Activated T-cell treated with anti-CD3 and anti-CD28 coated beads for 48 hours (primary cell): ENCODE measurements at places on chromosomes 7 and 10.
A peak's percentile ranks its signal among the peaks of the same experiment; 100 is the strongest.

GRCh38 chr10:70622981-70623844 lies 20.7 kb upstream of the PRF1 start:
- DNase-seq, result no peak

- DNase-seq, result no peak
These were observed 590.0 kb upstream of the MKI67 start for GRCh38 chr10:128716181-128716580.

GRCh38 chr10:108014145-108014901 lies 849.8 kb upstream of the SORCS1 start:
- DNase-seq, result no peak

- DNase-seq, result peak; percentile 16
These were observed 453.1 kb downstream of the SORCS1 start for GRCh38 chr10:106711313-106711906.

GRCh38 chr7:69957661-69958060 lies 359.4 kb downstream of the AUTS2 start:
- no peak for DNase-seq

GRCh38 chr10:51879238-51879637 lies 179.8 kb upstream of the CSTF2T start:
- peak; percentile 3 for DNase-seq

- no peak for DNase-seq
These were observed 36.4 kb downstream of the FAM204A start for GRCh38 chr10:118305730-118306129.

DNA sequence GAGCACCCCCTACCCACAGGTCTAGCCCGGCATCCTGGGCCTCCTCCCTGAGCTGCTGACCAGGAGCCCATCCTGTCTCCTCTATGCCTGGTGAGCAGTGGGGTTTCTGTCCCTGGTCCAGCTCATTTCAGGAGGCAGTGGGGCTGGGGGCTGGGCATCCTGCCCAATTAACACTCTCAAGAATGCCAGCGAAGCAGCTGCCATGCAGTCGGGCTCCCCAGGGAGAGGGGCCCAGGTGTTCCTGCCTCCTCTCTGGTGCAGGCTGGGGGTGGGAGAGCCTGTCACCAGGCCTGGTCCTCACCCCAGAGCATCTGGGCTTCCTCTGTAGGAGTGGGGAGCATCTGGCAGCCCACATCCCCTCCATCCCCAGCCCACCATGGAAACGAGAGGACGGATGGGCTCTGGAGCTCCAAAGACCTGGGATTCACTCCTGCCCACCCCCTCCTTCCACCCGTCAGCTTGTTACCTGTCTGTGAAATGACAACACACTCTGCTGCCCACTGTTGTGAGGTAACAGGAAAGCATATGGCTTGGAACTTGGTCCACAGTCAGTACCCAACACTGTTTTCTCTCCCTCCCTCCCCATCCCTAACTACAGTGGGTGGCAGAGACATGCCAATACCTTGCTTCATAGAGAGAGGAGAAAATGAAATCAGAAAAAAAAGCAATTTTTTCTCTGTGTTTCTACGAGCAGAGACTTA lies 69.1 kb downstream of the SLIT1 start:
- DNase-seq, result no peak

DNA sequence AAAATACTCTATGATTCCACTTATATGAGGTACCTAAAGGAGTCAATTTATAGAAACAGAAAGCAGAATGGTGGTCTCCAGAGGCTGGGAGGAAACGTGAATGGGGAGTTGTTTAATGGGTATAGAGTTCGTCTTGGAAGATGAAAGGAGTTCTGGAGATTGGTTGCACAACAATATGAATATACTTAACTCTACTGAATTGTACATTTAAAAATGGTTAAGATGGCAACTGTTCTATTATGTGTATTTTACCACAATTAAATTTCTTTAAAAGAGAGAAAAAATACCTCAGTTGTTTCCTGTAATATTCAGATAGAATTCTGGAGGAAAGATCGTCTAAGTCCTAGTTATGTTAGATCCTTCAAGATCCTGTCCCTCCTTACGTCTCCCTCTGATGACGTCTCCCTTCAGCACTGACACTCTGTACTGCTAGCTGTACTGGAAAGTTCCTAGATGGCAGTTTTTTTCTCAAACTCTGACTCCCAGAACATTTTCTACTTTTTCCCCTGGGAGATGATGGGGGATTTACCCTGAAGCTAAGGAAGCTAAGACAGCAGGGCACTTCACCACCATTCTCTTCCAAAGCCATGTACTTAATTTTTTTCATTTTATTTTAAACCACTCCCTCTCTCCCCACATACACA lies 53.2 kb upstream of the CAV2 start:
- DNase-seq, result no peak

DNA sequence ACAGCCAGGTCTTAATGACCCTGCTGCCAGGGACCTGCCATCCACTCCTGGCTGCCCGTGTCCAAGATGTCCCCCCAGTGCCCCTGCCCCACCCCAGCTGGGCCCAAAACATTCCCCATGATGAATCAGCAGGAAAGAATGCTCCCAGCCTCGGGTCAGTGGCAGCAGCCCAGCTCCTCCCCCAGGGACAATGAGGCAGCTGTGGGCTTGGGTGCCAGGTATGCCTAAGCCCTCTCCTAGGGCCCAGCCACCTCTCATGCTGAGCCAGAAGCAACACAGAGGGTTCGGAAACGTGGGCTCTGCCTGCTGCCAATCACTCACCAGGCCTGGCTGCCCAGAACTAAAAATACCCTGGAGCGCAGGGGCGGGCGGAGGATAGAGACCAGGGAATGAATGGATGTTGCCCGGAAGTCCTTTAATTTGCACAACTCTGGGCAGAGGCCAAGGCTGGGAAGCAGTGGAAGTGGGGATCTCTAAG lies 1.5 kb upstream of the LOXL4 start:
- DNase-seq, result no peak

DNA sequence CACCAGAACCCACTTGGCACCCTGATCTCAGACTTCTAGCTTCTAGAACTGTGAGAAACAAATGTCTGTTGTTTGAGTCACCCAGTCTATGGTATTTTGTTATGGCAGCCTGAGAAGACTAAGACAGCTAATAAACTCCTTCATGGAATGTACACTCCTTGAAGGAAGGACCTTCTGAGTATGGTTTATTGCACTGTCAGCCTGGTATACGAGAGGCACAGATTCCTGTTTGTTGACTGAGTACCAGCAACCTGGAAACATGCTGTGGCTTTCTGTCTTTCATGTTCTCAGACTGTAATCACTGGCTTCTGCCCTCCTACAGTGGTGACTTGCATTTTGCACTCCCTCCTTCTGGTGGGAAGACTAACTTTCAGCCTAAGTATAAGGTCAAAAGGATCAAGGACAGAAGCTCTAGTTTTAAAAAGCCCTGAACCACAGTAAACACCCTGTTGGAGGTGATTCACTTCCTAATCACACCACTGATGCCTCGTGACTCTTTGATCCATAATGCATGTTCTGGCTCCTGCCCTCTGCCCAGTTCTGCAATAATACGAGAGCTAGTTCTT lies 319.0 kb upstream of the NPSR1 start:
- no peak for DNase-seq

DNA sequence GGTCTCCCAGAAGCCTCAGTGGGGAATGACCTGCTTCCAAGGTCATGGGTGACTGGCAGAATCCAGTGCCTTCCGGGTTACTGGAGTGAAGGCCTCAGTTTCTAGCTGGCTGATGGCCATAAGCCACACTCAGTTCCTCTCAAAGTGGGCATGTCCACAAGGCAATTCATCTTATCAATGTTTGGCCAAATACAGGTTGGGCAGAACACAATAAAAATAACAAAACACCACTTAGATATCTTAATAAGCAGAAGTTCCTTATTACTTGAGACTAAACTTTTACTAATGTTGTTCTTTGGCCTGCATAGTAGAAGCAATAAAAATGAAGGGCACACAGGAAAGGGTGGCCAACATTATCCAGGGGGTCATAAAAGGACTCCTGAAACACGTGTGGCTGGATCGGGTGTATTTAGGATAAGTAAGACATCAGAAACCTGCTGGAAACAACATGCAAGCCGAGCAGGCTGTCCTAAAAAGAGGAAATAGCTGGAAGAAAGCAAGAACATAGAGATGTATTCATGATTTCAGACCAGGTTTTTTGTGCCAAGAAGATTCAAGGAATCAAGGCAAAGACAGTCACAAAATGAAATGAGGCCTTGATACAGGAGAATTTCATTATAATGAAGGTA lies 19.6 kb upstream of the AKR1C2 start:
- DNase-seq, result no peak

DNA sequence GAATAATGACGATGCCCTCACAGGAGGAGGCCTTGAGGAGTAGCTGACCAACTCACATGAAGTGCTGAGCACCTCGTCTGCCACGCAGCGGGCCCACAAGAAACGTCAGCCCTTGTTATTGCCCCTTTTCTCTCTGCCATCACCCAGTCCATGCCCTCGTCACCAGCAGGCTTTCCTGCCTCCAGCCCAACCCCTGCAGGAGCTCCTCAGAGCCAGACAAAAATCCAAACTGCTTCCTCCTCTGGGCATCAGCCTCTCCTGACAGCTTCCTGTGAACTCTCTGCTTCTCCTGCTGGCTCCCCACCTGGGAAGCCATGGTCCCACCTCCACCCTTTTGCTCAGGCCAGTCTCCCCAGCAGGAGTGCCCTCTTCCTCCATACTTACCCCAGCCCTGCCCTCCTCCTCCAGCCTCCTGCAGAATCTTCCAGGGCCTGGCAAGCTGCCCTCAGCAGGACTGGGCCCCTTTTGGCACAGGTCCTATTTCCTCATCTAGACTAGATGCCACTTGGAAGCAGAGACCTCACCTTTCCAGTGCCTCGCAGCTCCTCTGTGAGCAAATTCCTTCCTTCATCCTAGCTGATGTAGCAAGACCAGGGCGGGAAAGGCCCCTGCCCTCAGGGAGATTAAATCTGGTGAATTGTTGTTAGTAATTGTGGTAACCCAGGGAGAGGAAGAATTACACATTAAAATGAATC lies 115.1 kb downstream of the C10orf105 start:
- no peak for DNase-seq
